ENCODE measurements at places on chromosomes 7 and 10.
A peak's percentile ranks its signal among the peaks of the same experiment; 100 is the strongest.

- DNase-seq, result no peak
Measured at GRCh38 chr10:46084321-46085165, 38.5 kb upstream of the MSMB start.

DNA sequence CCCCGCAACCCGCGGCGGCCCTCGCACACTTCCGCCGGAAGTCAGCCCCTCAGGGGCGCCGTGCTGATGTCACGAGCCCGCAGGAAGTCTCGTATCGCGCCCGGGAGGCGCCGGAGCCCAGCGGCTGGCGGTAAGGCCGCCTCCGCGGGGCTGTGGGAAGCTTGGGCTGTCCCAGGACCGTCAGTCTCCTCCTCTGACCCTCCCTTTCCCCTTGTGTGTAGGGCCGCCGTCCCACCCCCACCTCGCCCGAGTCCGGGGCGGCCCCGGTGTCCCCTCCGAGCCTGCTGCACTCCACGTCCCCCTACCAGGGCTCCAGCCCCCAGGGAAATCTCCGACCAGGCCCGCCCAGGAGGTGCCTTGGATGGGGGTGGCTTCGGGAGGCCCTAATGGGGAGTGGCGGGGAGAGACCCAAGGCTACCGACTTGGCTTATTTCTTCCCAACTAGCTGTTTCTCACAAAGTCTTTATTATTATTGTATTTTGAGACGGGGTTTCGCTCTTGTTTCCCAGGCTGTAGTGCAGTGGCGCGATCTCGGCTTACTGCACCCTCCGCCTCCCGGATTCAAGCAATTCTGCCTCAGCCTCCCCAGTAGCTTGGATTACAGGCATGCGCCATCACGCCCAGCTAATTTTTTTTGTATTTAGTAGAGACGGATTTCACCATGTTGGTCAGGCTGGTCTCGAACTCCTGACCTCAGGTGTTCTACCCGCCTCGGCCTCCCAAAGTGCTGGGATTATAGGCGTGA, at the start of gene ZDHHC4:
Gene ZDHHC4 (plus strand): TSS at position 86 of the 745 bp plus-strand sequence. CDS start 3,108 bp downstream, outside the sequence.
- DNase-seq, result peak; percentile 95

DNA sequence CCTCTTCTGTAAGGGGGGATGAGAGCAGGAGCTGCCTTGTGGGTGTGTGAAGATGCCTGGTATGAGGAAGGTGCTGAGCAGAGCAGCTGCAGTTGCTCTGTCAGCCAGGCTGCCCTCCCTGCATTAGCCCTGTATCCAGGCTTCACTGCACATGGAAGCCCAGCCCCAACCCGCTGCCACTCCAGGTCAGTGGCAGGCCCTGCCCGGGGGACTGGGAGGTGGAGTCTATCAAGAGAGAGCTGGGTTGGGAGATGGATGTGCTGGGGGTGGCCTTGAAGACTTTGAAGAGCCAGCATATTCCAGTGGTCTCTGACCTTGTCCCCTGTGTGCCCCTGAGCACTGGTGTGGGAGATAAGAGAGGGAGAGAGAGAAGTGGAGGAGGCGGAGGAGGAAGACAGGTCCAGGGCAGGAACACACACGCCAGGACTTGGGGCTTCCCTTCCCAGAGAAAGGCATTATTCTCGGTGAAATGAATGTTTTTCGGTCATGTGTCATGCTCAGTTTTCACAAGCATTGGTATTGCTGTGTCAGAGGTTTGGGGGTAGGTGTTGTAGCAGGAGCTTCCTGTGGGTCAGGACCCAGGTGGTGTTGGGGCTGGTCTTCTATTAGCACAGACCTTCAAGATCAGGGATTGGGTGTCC, 2.6 kb downstream of the PPIF start:
- no peak for DNase-seq

GRCh38 chr10:125027871-125028869, 86.2 kb downstream of the ZRANB1 start:
- DNase-seq, result no peak
